ENCODE measurements at places on chromosomes 3 and 15.

- no peak for DNase-seq
Measured at GRCh38 chr15:83190450-83190849, 17.2 kb downstream of the HDGFL3 start.

DNA sequence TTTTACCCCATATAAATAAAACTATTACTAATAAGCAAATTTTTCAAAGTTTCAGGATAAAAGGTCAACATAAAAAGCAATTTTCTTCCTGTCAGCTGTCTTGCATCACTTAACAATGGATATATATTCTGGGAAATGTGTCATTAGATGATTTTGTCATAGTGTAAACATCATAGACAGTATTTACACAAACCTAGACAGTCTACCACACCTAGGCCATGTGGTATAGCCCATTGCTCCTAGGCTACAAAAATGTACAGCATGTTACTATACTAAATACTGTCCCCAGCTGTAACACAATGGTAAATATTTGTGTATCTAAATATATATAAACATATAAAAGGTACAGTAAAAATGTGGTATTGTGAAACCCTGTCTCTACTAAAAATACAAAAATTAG, 156.7 kb downstream of the ANO10 start:
- no peak for DNase-seq

DNA sequence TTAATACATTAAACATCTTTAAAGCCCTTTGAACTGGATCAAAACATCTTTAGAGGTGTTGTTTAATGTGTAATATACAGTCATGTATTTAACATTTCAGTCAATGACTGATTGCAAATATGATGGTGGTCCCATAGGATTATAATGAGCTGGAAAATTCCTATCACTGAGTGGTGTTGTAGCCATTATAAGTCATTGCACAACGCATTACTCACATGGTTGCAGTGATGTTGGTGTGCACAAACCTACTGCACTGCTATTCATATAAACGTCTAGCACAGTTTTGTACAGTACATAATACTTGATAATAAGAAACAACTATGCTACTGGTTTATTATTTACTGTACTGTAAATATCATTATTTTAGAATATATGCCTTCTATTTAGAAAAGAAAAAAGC, 75.6 kb downstream of the DTWD1 start:
- DNase-seq = no peak

- no peak for DNase-seq
Measured at GRCh38 chr15:81294516-81294880, 29.4 kb downstream of the STARD5 start.

DNA sequence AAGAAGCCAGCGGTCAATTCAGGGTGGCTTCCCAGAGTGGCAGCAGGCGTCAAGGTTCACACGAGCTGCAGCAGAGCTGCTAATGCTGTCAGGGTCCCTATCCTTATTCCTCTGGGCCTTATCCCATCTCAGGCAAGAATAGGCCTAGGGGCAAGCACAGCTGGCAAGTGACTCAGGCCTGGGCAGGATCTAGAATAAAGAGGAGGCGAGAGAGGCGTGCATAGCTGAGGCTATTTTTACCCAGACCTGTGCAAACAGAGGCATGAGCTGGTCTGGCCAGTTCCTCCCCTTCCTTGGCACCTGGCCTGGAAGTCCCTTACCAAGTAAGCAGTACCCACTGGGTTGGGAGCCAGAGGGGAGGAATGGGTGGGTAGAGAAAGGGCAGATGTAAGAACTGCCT, 12.2 kb upstream of the VIPR1 start:
- no peak for DNase-seq

DNA sequence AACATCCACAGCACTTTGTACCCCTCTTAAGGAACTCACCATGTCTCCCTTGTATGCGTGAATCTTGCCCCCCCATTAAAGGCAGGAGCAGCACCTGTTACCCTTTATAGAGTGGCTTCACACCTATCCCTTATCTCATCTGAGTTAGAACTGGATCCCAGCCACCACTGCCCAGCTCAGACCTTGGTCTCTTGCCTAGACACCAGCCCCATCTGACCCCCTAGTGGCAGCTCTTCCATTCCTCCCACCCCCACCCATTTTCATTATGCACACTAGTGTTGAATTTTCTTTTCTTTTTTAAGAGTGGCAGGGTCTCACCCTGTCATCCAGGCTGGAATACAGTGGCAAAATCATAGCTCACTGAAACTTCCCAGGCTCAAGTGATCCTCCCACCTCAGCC, 3.2 kb upstream of the ZFYVE19 start:
- no peak for DNase-seq
